ENCODE measurements at places on chromosomes 4 and X.
A peak's percentile ranks its signal among the peaks of the same experiment; 100 is the strongest.

- DNase-seq: no peak
These were observed 154.2 kb downstream of the RAB28 start for GRCh38 chr4:13329963-13330362.

GRCh38 chr4:174080361-174080760, 203.1 kb downstream of the FBXO8 start:
- DNase-seq: peak; percentile 7

DNA sequence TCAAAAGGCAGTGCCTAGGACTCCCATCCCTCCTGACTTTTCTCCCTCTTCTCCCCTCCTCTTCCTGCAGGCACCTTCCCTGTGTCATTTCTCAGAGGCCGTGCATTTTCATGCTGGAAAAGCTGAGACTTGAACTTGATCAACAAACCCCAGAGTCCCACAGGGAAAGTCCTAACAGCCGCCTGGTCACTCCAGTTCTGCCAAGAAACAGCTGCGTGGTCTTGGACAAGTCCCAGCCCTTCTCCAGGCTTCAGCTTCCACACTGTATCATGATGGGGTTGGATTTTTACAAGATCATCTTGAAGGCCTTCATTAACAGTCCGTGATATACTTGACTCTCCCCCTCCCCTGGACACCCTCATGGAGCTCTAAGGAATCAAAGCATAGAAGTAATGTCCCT, 366.0 kb downstream of the BCOR start:
- DNase-seq: no peak

- DNase-seq: no peak
These were observed 54.2 kb downstream of the ENOX2 start for GRCh38 chrX:130848763-130849162.

DNA sequence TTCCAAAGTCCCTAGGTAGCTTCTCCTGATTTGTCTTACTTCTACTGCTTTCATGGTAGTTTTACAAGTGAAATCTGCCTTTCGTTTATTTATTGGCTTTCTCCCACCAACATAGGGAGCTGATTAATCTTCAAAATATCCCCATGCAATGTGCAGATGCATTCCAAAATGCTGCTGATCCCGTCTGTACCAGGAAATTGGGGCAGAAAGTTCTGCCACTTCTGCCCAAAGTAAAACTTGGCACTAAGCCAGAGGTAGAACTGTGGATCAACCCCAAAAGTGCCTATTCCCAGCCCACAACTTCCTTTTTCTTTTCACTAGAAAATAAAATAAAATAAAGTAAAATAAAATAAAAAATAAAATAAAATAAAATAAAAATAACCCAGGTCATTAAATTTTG, 47.3 kb upstream of the PPARGC1A start:
- no peak for DNase-seq

DNA sequence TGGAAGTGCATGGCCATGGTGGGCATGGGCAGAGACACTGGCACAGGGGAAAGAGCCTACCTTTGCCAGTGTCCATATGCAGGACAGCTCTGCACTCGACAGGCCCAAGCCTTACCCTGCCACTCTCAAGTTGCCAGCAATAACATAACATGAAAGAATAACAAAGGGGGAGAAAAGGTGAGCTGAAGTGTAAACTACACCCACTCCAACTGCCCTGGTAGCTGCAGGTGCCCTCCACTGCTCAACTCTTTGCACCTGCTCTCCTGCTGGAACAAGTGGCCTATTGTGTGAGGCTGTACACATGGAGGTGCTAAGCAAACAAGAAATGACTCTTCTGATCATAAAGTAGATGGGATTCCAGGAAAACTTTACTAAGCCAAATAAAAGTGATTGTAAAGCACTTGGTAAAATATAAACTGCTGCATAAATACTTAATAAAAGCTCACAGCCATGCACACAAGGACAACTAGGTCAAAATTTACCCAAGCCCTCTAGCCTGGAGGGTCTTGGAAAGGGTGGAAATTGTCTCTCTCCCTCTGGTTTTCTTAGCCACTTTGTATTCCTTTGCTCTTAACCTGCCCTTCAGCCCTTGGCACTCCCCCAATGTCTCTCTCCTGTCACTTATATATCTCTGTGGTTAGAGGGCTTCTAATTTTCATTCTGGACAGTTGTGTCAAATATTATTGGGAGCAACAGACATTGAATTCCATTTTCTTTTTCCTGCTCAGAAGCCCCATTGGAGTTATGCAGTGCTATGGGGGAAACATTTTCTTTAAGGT, 261.2 kb upstream of the GPC4 start:
- DNase-seq: no peak

DNA sequence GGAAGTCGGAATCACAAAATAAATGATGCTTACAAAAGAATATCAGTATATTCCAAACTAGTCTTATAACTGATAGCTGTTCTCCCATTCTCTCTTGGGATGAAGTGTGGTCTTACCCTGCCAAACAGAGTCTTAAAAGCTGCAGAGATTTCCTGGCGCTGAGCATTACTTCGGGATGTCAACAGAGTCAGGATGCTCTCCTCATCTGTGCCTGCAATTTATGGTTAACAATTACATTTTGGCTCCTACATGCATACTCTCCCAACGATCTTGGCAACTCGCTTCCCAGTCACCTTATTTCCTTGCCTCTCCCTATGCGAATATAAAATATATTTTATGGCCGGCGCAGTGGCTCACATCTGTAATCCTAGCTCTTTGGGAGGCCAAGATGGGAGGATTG, 12.2 kb downstream of the ANXA5 start:
- DNase-seq: no peak

GRCh38 chr4:61580721-61581377, 380.7 kb downstream of the ADGRL3 start:
- no peak for DNase-seq

DNA sequence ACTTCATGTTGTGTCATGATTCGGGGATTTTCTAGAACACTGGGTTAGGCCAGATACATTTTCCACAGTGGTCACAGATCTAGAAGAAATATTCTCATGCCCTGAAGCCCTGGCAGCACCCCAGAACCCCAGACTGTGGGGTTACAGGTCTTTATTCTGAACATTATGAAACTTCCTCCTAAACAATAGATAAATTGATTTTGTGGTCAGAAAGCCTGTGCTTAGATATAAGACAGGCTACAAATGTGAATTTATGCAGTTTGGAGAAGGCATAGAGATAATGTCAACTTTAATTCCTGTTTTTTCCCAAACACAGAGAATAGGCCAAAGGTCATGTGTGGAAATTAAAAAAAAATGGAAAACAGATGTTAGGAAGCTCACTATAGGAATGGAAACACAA, 492.9 kb downstream of the SPRY1 start:
- no peak for DNase-seq

- no peak for DNase-seq
These were observed 63.5 kb downstream of the ENOPH1 start for GRCh38 chr4:82493721-82494425.
